Activated CD4-positive, alpha-beta T cell treated with anti-CD3 and anti-CD28 coated beads, Interleukin-2, Interleukin-6, amounts not matched to agents 100 ng/mL and 50 ng/mL, durations not matched to agents 16 hours and 8 hours (primary cell): ENCODE measurements at places on chromosomes 13 and 19.

GRCh38 chr19:37817180-37817981 lies 38.0 kb upstream of the ZNF573 start:
- DNase-seq: peak; percentile 1

DNA sequence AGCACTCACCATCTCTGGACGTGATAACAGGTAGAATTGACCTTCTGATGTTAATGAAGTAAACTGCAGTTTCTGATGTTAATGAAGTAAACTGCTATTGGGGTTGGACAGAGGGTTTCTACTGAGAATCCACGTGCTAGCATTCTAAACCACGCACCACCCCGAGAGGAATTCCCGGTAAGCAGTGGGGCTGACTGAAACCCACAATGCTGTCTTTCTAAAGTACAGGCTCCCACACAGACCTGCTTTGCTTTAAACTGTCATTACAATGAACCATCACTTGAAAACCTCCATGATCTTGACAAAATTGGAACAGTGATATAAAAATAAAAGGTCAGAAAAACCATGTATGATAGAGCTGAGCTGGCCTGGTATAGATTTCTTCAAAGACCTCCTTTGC lies 559.0 kb downstream of the FGF9 start:
- no peak for DNase-seq

DNA sequence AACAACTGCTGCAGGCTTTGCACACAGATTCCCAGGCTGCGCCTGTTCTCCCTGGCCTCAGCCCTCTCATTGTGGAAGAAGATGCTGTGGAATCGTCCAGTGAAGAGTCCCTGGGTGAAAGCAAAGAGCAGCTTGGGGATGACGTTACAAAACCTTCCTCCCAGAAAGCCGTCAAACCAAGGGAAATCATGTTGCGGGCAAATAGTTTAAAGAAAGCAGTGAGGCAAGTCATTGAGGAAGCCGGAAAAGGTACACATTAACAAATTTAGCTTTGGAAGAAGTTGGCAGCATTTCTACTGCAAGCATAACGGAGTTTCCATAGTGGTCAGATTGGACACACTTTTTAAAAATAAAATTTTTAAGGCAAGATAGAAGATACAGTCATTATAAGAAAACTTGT lies 82.9 kb upstream of the AKAP11 start:
- DNase-seq: no peak

- no peak for DNase-seq
These were observed 70.7 kb upstream of the MYCBP2 start for GRCh38 chr13:77397636-77398035.

DNA sequence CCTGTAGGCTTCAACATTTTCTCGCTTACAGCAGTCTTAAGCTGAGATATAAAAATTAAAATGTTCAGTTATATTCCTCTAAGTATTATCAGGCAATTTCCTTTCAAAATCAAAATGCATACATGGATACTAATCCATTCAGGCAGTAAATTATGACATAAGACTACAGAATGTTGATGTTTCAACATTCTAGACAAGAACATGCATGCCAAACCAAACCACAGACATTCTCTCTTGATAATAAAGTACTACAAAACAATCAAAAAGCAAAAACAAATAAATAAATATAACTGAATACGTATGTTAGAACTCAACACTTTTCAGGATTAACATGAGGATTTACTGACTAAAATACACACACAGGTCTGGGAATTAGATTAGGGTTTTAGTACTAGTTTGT lies 7.7 kb downstream of the DIS3 start:
- no peak for DNase-seq

DNA sequence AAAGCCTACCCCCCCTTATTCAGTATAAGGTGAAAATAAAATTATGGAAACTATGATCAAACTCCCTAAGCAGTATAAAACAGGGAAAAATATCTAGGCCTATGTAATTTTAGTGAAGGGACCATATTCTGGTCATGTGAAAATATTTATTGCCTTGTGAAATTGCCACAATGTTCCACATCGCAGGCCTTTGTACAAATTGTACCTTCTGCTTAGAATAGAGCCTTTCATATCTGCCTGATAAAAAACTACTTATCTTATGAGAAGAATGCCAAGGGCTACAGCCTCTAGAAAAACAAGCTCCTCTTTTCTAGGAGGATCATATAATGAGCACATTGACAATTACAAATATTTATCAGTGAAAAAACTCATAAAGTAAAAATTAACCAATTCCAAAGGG lies 1280.0 kb downstream of the EFNB2 start:
- DNase-seq: no peak

DNA sequence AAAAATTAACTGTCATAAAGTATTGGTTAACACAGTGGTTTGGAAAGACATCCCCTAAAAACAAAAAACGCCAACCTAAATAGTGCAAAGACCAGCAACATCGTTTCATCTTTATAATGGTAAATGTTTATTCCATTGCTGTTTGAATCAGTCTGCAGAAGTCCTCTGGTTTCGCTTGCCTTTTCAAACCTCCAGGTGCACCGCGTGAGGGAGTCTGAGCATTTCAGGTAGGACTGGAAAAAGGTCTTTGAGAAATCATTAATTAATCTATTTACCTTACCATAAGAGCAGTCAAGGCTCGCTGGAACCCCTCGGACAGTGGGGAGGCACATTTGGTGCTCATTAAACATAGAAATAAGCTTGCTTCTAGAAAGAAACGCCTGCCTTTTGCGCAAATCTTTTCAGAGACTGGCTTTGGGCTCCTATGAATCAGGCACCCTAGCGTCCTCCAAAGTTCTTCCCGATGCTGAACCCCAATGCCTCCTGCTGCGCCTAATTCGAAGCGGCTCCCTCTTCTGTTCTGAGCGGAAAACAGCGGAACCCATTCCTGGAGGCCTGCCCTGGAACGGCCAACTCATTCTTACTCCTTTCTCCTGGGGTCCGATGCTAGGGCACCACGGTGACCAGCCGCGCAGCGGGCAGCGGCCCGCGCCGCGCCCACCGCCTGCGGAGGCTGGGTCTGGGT lies 951 bp upstream of the MTUS2 start:
- DNase-seq: no peak

DNA sequence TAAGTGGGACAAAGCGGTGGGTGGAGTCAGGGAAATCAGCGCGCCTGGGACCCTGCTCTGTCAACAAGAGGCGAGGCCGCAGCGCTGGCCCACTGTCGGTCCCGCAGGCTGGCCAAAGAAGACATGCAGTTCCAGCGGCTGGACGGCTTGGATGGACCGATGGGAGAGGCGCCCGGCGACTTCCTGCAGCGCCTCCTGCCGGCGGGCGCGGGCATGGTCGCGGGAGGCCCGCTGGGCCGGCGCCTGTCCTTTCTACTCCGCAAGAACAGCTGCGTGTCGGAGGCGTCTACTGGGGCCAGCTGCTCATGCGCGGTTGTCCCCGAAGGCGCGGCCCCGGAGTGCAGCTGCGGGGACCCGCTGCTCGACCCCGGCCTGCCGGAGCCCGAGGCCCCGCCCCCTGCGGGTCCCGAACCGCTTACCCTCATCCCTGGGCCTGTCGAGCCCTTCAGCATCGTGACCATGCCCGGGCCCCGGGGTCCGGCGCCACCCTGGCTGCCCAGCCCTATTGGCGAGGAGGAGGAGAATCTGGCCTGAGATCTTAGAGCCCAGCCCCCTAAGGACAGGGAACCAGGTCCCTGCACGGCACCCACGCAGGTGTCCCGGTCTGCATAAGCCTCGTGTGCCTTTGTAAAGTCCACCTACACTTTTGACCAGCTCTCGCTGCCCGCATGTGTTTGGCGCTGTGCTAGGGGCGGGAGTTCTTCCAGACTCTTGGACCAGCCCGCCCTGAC lies 6.1 kb downstream of the BEST2 start:
- peak; percentile 75 for DNase-seq

GRCh38 chr19:44570984-44571684 lies 41.7 kb upstream of the CEACAM20 start:
- peak; percentile 76 for DNase-seq

DNA sequence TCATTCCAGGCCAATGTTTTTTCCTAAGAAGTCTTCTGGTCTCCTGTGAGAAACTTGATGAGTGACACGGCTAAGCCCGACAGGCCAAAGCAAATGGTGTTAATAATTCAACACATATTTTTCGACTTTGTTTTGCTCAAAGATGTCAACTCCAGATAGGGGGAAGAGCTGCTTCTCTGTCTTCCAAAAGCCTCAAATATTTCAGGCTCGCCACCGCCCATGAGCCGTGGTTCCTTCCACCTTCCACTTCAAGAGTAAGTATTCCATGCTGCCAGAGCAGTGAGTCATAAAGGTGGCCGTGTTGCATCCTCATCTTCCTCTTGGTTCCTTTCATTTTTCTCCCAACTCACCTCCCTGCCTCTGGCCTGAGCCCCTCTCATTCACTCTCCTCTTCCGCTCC lies 272.6 kb downstream of the EFNB2 start:
- no peak for DNase-seq

- no peak for DNase-seq
These were observed 6.5 kb downstream of the MAB21L1 start for GRCh38 chr13:35469806-35470525.

DNA sequence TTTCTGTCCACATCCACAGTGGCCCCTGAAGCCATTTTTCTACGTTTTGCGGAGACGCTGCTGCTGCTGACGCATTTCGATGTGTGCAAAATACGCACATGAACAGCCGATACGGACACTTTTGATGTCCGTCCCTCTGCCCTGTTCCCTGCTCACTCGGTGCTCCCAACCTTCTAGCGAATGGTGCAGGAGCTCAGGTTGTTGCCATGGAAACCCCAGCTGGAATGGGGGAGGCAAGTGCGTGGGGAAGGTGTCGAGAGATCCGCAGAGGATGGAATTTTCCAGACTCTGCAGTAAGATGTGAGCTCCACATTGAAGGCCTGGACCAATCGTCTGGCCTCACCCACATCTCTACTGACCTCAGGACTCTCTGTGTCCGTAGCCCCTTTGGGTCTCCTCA lies 109.2 kb upstream of the USP29 start:
- DNase-seq: no peak

DNA sequence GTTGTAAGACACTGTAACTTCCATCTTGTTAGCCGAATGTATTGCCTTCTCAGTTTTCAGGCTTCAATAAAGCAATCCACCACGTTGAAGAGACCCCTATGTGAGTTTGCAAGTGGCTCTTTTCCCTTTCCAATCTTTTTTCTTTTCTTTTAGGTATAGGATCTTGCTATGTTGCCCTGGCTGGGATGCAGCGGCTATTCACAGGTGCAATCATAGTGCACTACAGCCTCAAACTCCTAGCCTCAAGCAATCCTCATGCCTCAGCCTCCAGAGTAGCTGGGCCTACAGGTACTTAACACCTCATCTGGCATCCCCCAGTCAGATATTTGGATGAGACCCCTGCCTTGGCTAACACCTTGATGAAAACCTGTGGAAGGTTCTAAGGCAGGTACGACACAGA lies 33.5 kb upstream of the FEM1A start:
- no peak for DNase-seq

DNA sequence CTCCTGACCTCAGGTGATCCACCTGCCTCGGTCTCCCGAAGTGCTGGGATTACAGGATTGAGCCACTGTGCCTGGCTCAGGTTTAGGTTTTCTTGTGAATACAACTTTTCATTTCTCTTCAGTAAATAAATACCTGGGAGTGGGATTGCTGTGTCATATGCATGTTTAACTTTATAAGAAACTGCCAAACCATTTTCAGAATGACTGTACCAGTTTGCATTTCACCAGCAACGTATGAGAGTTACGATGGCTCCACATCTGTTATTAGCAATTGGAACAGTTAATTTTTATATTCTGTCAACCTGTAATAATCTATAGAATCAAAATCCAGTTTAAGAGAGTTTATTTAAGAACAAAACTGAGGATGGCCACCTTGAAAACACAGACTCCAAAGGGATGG lies 52.2 kb downstream of the TEX26 start:
- DNase-seq: peak; percentile 49

- no peak for DNase-seq
These were observed 22.2 kb downstream of the ZNF175 start for GRCh38 chr19:51593138-51593890.

DNA sequence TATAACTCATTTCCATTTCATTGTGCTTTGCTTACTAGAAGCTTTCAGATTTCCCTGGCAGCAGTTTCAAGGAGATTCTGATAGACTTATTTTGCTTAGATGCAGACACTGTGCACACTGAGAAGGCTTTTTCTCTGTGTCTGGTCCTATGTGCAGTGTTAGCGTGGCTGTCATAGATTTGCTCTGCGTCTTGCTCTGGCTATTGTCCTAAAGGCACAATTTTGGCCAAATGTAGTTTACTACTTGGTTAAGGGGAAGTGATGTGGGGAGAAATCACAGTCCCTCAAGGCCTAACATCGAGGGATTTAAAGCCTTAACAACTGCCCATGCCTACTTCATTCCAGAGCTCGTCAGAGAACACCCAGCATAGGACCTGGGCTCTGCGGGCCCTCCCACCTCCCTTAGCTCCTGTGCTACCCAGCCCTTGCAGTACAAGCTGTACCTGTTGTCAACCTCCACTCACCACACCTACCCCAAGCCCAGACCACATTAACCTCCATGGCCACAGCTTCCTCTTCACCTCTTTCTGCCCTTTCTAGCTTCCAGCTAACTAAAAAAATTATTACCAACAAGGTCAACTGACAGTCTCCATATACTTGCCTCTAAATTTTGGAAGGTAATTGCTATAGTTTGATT lies 38.9 kb upstream of the KATNAL1 start:
- peak; percentile 63 for DNase-seq

- no peak for DNase-seq
These were observed 13.2 kb downstream of the DIAPH3 start for GRCh38 chr13:60150538-60150937.

DNA sequence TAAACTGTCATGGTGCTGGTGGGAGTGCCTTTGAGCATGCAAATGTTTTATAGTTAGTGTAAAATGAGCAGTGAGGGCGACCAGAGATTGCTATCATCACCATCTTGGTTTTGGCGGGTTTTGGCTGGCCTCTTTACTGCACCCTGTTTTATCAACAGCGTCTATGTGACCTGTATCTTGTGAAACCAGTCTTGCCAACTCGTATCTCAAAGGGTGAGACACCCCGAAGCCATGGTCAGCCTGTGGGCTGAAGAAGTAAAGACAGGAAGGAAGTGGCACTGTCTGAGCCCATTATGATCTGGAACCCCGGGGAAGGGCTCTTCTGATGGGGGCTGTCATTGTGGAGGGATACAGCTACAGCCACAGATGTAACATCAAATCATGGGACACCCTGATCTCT lies 81.5 kb upstream of the FAM216B start:
- DNase-seq: no peak

- no peak for DNase-seq
These were observed at the start of gene TEKTIP1 for GRCh38 chr19:3538965-3539755. Gene TEKTIP1, plus strand, starts transcription at chr19:3539174. Its CDS starts 4 bp downstream, at chr19:3539178.

DNA sequence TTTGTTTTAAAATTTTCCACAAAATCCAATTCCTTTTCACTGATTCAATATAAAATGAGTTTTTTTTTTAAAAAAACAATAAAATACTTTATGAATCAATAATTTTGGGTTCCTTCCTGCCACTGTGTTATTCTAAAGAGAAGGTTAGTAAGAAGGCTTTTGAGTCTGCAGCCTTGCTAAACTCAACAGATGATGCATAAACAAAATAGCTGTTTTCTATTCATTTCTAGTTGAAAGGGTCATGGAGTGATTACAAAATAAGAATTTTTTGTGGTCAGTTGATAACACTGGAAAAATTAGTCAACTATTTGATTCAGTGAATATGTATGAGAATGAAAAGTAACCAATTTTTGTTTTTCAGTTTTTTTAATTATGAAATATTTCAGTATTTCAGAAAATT lies 169.9 kb downstream of the VWA8 start:
- no peak for DNase-seq
